ENCODE measurements at places on chromosomes 5 and 9. TPM values are rescaled to one million over a fixed set of nuclear protein-coding genes. Genes with fewer than 3 reads are reported as not detected.

RNF224 gene
- total RNA-seq: not detected

MLANA gene
- not detected for total RNA-seq

XRCC4 gene
- total RNA-seq: 7.8 TPM

GABRB2 gene
- total RNA-seq: 0.27 TPM

THBS4 gene
- total RNA-seq: 13.5 TPM

SOWAHA gene
- total RNA-seq: 0.63 TPM

PCSK1 gene
- total RNA-seq: 0.14 TPM
